Stimulated activated CD4-positive, alpha-beta T cell treated with anti-CD3 and anti-CD28 coated beads, TNF-alpha, amount 100 ng/mL, for 1 hour (primary cell): ENCODE measurements at places on chromosomes 5 and 9.

- no peak for DNase-seq
Measured at GRCh38 chr5:91132550-91132949, 250.6 kb downstream of the ARRDC3 start.

GRCh38 chr9:135075234-135076142 is 12.0 kb upstream of the OLFM1 start:
- DNase-seq: no peak

GRCh38 chr5:67301285-67301903 is 104.8 kb upstream of the CD180 start:
- DNase-seq: no peak

GRCh38 chr5:168168978-168169698 is 122.3 kb upstream of the WWC1 start:
- no peak for DNase-seq

DNA sequence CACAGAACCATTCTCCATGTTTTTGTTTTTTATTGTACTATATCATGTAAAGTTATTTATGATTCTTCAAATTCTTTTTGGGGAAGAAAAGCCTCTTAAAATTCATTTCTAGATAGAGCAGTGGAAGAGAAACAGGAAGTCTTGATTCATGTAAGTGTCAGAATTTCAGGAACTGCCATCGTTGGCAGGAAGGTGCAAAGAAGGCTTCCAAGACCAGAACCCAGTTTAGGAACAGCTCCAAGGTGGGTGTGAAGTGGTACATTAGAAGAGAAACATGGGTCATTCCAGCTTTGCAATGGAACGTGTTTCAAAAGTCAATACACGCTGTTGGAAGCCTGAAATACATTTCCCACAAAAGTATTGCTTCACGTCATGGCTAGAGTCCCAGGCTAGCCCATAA is 14.8 kb downstream of the SAXO1 start:
- DNase-seq: no peak

- DNase-seq: no peak
Measured at GRCh38 chr5:35246900-35247647, 16.8 kb upstream of the PRLR start.
